ENCODE measurements at places on chromosomes 1 and 21. TPM values are rescaled to one million over a fixed set of nuclear protein-coding genes. Genes with fewer than 3 reads are reported as not detected.

The FMO3 gene
- total RNA-seq = not detected

The TMPRSS15 gene
- total RNA-seq = not detected

- DNase-seq = no peak
Measured at GRCh38 chr1:29183287-29183686, 1.6 kb upstream of the SRSF4 start.

GRCh38 chr1:227328405-227329019 is 10.2 kb upstream of the CDC42BPA start:
- DNase-seq = no peak

All from IMR-90 (cell line).